ENCODE measurements at places on chromosomes 13 and 19.

DNA sequence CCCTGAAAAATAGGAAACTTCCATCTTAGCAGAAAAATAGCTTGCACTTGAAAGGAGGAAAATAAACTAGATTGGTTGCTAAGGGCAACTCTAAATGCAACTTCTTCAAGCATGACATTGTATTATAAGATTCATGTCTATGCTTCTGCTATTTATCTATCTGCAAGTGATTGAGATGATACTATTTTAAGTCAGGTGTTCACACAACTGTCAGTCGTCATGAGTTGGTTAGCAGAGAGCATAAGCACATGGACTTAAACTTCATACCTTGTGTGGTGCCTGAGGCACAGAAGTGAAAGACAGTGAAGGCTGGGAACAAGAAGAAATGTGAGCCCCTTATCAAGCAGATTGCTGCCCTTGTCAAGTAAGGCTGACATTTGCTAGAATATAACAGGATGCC, 82.9 kb downstream of the SLITRK5 start:
- DNase-seq = no peak

GRCh38 chr13:113551081-113552000, 33.2 kb upstream of the TFDP1 start:
- DNase-seq = no peak

- DNase-seq = no peak
Observed at GRCh38 chr19:5002143-5002542, 33.2 kb downstream of the KDM4B start.

GRCh38 chr19:51615991-51616390, 14.2 kb downstream of the SIGLEC5 start:
- DNase-seq = no peak

- no peak for DNase-seq
Observed at GRCh38 chr13:72728290-72728605, 525 bp downstream of the BORA start.

GRCh38 chr19:23698711-23699520, 11.9 kb upstream of the ZNF675 start:
- DNase-seq = no peak

DNA sequence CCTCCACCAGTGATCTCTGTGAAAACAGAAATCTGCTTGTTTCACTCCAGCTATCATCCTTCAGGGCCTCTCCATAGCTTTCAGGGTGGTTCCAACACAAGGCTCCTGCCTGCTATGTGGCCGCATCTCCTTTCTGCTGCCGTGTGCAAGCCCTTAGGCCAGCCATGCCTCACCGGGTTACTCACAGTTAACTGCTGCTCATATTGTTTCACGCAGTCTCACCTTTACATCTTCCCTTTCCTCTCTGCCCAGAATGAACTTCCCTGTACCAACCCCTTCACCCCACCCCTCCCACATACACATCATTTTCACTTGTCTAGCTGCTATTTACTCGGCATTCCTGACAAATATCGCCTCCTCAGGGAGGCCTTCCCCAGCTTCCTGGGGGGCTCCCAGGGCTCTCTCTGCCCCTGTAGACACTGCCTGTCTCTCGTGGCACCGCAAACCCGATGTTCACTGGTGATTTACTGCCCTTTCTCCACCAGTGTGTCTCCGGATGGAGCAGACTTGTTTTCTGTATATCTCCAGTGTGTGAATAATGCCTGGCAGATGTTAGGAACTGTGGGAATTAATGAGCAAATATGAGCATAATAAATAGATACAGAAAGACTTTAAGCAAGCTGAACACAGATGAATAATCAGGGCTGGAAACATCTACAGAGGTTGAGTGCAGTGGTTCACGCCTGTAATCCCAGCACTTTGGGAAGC, 39.3 kb upstream of the GPR183 start:
- DNase-seq = no peak

- DNase-seq = no peak
Observed at GRCh38 chr19:4566402-4567051, 7.0 kb upstream of the SEMA6B start.

- no peak for DNase-seq
Observed at GRCh38 chr13:102869948-102870676, 24.3 kb downstream of the ERCC5 start.

GRCh38 chr13:104256701-104257100, 1190.5 kb upstream of the SLC10A2 start:
- DNase-seq = no peak

- DNase-seq = no peak
Observed at GRCh38 chr13:112718318-112718717, 28.5 kb downstream of the ATP11A start.

DNA sequence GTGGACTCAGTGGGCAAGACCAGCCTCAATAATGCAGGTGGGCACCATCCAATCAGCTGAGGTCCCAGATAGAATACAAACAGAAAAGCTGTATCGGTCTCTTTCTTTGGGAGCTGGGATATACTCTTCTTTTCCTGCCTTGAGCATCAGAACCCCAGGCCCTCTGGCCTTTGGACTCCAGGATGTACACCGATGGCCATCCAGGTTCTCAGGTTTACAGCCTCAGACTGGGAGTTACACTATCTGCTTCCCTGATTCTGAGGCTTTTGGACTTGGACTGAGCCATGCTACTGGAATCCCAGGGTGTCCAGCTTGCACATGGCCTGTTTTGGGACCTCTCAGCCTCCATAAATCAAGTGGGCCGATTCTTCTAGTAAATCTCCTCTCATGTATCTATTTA, 27.6 kb upstream of the USP12 start:
- DNase-seq = no peak

DNA sequence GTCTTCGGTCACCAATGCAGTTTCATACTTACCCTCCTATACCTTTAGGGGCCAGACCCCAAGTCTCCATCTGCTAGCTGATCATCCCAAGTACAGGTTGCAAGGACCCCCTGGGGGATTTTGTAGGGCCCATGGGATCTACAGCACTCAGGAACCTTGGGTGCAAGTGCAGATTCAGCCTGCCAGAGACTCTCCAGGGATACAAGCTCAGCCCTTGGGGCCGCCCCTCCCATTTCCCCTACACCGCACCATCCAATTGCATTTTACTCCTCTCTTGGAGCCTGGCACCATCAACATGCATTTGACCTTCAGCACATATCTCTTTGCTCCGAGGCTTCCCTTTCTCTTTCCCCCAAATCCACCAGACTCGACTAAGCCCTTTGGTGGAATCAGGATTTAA, 154.7 kb upstream of the ZNF536 start:
- DNase-seq = no peak

DNA sequence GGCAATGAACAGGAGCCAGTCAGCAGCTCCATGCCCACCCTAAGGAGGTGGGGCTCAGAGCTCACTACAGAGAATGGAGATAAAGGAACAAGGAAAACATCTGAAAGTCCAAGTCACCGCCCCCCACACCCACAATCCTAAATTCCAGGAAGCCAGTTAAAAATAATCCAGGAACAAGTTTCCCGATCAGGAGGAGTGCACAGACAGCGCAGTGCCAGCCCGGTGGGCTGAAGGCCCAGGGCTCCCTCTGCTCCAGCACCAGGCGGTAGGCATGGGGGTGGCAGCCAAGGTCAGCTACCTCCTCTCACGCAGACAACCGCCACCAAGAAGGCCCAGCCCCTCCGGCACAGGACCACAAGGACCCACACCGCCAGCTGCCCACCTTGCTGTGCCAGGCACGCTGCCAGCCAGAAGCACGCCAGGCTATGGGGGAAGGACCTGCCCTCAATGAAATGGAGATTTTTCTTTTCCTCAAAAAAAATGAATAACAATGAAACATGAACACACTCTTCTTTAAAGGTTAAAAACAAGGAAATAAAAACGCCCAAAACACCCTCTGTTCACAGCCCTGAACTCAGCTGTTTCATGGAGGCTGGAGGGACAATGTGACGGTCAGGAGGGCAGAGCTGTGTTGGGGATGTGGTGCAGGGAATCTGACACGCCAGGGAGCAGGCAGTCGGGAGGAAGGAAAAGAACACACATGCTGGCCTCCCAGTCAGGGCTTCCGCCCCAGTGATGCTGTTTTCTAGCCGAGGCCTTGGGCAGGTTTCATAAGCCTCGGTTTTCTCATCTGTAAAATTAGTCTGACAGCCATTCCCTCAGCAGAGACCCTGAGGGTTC, 11.0 kb downstream of the STK24 start:
- DNase-seq = no peak
